Cortex of kidney (tissue), 1 donor: ENCODE measurements at places on chromosomes 3 and 15.

GRCh38 chr3:133037436-133037835 is 755 bp upstream of the TMEM108 start:
- no peak for DNase-seq

- DNase-seq, result no peak
Observed at GRCh38 chr3:20064796-20065564, 24.7 kb downstream of the KAT2B start.

- DNase-seq, result no peak
Observed at GRCh38 chr3:128548426-128549282, 55.7 kb upstream of the GATA2 start.

DNA sequence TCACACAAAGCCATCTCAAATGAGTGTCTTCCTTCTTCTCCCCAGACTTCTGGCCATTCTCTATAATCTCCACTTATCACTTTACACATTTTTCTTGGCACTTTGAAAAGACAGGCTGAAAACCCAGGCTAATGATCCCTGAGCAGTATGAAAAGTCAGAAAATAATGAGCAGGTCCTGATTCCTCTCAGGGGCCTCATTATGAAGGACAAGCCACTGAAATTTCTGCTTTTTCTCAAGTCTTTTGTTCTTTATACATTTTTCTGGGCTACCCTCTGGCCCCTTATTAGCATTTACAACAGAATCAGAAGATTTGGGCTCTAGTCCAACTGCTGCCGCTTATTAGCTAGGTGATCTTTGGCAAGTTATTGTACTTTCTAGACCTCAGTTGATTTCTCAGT is 9.5 kb upstream of the ST6GAL1 start:
- no peak for DNase-seq

- no peak for DNase-seq
Observed at GRCh38 chr3:102511639-102512038, 76.8 kb downstream of the ZPLD1 start.

GRCh38 chr3:47008234-47008796 is 28.8 kb downstream of the NBEAL2 start:
- no peak for DNase-seq

- no peak for DNase-seq
Observed at GRCh38 chr3:178206521-178206920, 329.7 kb upstream of the KCNMB2 start.

DNA sequence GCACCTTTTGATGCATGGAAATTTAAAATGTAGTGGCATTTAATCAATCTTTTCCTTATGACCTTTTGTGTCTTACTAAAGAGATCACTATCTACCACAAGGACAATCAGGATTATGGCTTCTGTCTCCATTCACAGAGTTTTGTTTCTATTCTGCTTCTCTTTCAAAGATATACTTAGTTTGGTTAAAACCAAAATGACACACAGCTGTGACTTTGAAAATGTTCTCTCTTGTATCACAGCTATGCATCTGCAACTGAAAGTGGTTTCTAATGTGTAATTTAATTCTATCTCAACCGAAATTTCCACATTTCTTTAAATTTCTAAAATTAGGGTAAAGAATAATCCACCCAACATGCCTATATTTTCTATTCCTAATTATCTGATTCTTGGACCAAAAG is 27.7 kb downstream of the HLTF start:
- DNase-seq, result no peak

GRCh38 chr15:57237301-57237642 is 139.0 kb upstream of the CGNL1 start:
- DNase-seq, result no peak

DNA sequence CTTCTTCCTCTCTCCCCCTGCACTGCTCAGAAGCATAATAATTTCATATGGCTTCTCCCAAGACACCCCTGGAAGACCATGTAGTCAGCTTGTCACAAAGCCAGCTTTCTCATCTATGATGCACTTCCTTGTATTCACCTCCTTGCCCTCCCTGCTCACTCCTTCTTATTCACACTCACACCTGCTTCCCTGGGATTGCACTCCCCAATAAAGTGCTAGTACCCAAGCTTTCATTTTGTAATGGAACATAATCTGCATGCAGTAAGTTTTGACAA is 76.9 kb upstream of the FRMD4B start:
- no peak for DNase-seq

DNA sequence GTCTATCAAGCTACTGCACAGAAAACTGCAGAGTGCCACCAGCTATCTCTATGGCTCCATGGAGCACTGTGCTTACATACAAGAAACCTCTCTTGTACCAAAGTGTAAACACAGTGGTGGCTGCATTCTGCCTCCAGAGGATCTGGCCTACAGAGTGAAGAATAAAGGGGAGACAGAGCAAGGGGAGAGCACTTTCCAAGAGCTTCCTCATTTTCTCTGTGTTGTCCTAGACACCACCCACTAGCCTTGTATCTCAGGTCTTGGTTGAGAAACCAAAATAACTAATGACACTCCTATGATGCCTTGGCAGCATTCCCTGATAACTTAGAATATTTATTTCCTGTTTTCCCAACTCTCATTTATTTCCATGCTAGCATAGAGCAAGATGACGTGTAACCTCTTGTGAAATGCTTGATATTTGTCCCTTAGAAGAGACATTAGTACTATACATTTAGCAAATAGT is 56.9 kb upstream of the PHLDB2 start:
- no peak for DNase-seq

DNA sequence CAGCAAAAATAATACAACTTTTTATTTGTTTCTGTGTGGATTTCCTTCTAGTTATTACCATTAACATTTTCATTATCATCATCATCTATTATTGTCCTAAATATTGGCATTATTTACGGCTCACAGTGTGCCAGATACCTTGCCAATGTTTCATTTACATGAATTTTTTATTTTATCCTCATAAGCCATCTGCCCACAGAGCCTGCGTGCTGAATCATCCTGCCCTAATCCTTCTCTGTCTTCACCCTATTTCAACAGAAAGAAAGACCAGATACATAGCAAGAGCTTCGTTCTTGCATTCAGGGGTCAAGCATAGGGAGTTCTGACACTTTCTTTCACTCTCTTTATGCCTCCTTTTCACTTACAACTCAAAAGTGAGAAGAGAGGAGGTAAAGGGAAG is 82.0 kb downstream of the KCNMB2 start:
- no peak for DNase-seq

GRCh38 chr3:131749826-131750225 is 247.1 kb upstream of the MRPL3 start:
- no peak for DNase-seq
